ENCODE measurements at places on chromosomes 16 and 17. TPM values are rescaled to one million over a fixed set of nuclear protein-coding genes. Genes with fewer than 3 reads are reported as not detected.

Gene IGFBP4
- total RNA-seq: 14.3 TPM

Gene TEN1
- total RNA-seq: 6.1 TPM

Gene RAP1GAP2
- total RNA-seq: 24.8 TPM

Gene DNAAF8
- 0.49 TPM for total RNA-seq

Gene SULT1A1
- 6.4 TPM for total RNA-seq

Gene PLXDC1
- total RNA-seq: 7.9 TPM

Gene CRYBA1
- not detected for total RNA-seq

Gene LITAFD
- total RNA-seq: not detected

Gene HLF
- total RNA-seq: 6.6 TPM

Measured in temporal lobe (tissue), 4 donors.